ENCODE measurements at places on chromosomes 16 and 17. TPM values are rescaled to one million over a fixed set of nuclear protein-coding genes. Genes with fewer than 3 reads are reported as not detected.

The RHBDF1 gene
- total RNA-seq = 21.4 TPM

The CEMP1 gene
- not detected for total RNA-seq

The MYO15A gene
- not detected for total RNA-seq

The HSD3B7 gene
- total RNA-seq = 8.9 TPM

The CA10 gene
- not detected for total RNA-seq

The DNAI2 gene
- total RNA-seq = not detected

The CCDC92B gene
- total RNA-seq = not detected

The TMEM219 gene
- 38.0 TPM for total RNA-seq

The RGS11 gene
- 0.07 TPM for total RNA-seq
